ENCODE measurements at places on chromosomes 5 and 9.

DNA sequence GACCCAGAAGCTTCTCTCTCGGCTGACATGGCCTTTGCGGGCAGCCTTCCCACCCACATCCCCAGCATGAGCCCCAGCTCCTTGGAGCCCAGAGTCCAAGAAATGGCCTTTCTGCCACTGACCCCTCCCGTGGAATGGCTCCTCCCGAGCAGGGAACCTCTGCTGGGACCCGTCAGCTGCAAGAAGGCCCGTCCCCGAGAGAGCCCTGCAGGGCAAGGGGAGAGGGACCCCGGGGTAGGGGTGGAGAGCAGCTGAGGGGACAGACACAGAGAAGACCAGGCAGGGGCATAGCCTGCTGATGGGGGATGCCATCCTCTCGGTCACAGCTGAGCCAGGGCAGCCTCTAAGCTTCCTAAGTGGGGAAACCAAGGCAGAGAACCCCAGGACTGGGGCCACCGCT is 11.2 kb upstream of the NOTCH1 start:
- no peak overlapping the region for H3K4me3 ChIP-seq
- peaks cover 15% of the 10 kb centered on the region for H3K4me1 ChIP-seq
- DNase-seq, result no peak
- peaks cover 3% of the 10 kb centered on the region for H3K27me3 ChIP-seq

GRCh38 chr5:112385566-112385965 is 33.5 kb downstream of the EPB41L4A start:
- no peaks in the 10 kb centered on the region for H3K36me3 ChIP-seq
- H3K27ac ChIP-seq, result no peak overlapping the region
- H3K4me1 ChIP-seq, result no peaks in the 10 kb centered on the region
- no peaks in the 10 kb centered on the region for H3K27me3 ChIP-seq
- no peak for DNase-seq

DNA sequence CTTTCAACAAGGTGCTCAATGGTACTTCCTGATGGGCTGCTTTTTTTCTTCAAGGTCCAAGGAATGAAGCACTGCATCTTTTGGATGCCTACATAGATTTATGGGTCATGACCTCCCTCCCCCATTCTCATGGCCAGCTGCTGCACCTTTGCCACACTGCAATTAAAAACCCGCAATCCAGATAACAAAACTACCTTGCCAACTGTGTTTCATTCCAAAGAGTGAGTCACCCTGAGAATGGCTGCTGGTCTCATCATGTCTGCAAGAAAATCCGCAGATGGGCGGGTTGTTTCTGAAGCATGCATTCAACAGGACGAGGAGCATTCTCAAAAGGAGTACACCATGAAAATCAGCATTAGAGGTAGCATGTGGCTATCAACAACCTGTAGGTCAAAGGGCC is 139.8 kb downstream of the ELAVL2 start:
- H3K4me3 ChIP-seq, result no peak overlapping the region
- DNase-seq, result no peak
- H3K27ac ChIP-seq, result no peak overlapping the region

GRCh38 chr9:72926506-72926905 is 26.3 kb downstream of the ALDH1A1 start:
- H3K36me3 ChIP-seq, result no peaks in the 10 kb centered on the region
- no peaks in the 10 kb centered on the region for H3K27me3 ChIP-seq
- no peaks in the 10 kb centered on the region for H3K4me1 ChIP-seq
- H3K27ac ChIP-seq, result no peak overlapping the region
- DNase-seq, result no peak

- no peak for DNase-seq
- no peaks in the 10 kb centered on the region for H3K4me1 ChIP-seq
- no peak overlapping the region for H3K27ac ChIP-seq
- no peak overlapping the region for H3K4me3 ChIP-seq
Observed at GRCh38 chr5:134825212-134825611, 20.6 kb upstream of the C5orf24 start.

DNA sequence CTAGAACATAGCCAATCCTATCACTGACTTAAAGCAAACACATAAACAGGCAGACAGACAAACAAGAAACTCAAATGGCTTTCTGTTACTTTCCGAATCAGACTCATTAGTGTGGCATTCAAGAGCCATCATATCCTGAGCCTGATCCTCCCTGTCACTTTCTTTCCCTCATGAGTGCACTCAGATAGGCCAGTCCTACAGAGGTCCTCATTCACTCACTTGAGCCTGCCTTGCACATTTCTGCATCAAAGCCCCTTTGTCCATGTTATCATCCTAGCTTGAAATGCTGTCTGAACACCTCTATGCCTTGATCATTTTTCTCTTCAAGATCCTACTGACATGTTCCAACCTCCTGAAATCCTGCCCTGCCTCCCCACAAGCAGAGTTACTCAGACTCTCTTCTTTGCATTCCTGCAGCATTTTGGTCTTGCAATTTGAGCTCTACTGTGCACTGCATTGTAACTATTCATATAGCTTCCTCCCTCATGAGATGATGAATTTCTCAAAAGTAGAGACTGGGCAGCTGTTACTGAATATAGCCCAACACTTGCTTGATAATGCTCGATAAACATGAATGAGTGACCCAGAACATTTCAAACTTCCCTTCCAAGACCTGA is 126.9 kb downstream of the PALM2AKAP2 start:
- H3K4me1 ChIP-seq, result peaks cover 9% of the 10 kb centered on the region
- no peaks in the 10 kb centered on the region for H3K27me3 ChIP-seq
- DNase-seq, result peak; percentile 49
- no peaks in the 10 kb centered on the region for H3K36me3 ChIP-seq

DNA sequence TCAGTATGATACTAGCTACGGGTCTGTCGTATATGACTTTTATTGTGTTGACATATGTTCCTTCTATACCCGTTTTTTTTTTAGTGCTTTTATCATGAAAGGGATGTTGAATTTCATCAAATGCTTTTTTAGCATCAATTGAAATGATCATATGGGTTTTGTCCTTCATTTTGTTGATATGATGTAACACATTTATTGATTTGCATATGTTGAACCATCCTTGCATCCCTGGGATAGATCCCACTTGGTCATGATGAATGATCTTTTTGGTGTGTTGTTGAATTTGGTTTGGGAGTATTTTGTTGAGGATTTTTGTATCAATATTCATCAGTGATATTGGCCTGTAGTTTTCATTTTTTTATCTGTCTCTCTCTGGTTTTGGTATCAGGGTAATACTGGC is 50.9 kb downstream of the OSMR start:
- H3K36me3 ChIP-seq, result no peaks in the 10 kb centered on the region
- H3K4me1 ChIP-seq, result no peaks in the 10 kb centered on the region
- H3K27me3 ChIP-seq, result no peaks in the 10 kb centered on the region
- no peak for DNase-seq
- H3K4me3 ChIP-seq, result no peak overlapping the region
- H3K27ac ChIP-seq, result no peak overlapping the region

GRCh38 chr5:143164557-143164956 is 238.9 kb downstream of the NR3C1 start:
- no peaks in the 10 kb centered on the region for H3K27me3 ChIP-seq
- no peaks in the 10 kb centered on the region for H3K4me1 ChIP-seq
- H3K4me3 ChIP-seq, result no peak overlapping the region
- H3K36me3 ChIP-seq, result no peaks in the 10 kb centered on the region
- no peak overlapping the region for H3K27ac ChIP-seq

GRCh38 chr9:15155323-15155722 is 151.7 kb downstream of the TTC39B start:
- no peaks in the 10 kb centered on the region for H3K36me3 ChIP-seq
- no peaks in the 10 kb centered on the region for H3K4me1 ChIP-seq
- no peak overlapping the region for H3K27ac ChIP-seq
- H3K27me3 ChIP-seq, result no peaks in the 10 kb centered on the region

- DNase-seq, result peak; percentile 73
- H3K27me3 ChIP-seq, result no peaks in the 10 kb centered on the region
- H3K4me3 ChIP-seq, result no peak overlapping the region
- H3K36me3 ChIP-seq, result peaks cover 46% of the 10 kb centered on the region
- H3K4me1 ChIP-seq, result no peaks in the 10 kb centered on the region
Observed at GRCh38 chr5:14685757-14686156, 21.2 kb downstream of the OTULIN start.

GRCh38 chr5:43020399-43020746 is 19.7 kb downstream of the ANXA2R start:
- no peak for DNase-seq
- no peaks in the 10 kb centered on the region for H3K36me3 ChIP-seq
- H3K27me3 ChIP-seq, result peaks cover 24% of the 10 kb centered on the region
- H3K4me3 ChIP-seq, result peak overlapping the region; percentile 67

DNA sequence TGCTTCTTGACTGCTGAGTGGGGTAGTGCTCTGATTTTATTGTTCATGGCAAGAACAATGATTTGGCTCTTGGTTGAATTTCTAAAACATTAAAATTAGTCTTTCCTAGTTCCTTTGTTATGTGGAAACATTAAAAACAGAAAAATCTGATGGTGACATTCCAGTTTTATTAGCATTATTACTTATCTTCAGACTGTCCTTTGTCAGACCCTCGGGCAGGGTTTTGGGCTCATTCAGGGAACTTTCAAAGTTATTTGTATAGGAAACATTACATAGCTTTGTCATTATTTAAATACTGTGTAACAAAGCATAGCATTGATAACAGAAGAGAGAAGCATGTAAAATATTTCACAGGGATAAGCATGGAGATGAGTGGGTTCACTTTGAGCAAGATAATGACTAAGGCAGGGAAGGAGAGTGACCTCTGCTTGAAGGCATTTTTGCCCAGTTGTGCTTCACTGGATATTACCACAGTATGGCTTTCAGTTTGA is 119.9 kb downstream of the KDM4C start:
- no peaks in the 10 kb centered on the region for H3K4me1 ChIP-seq
- no peak for DNase-seq
- no peak overlapping the region for H3K27ac ChIP-seq
- H3K36me3 ChIP-seq, result peaks cover 7% of the 10 kb centered on the region

GRCh38 chr5:84565866-84566265 is 181.2 kb upstream of the EDIL3 start:
- DNase-seq, result no peak
- H3K36me3 ChIP-seq, result no peaks in the 10 kb centered on the region
- no peak overlapping the region for H3K27ac ChIP-seq
- H3K4me1 ChIP-seq, result no peaks in the 10 kb centered on the region
- no peak overlapping the region for H3K4me3 ChIP-seq
- H3K27me3 ChIP-seq, result no peaks in the 10 kb centered on the region

DNA sequence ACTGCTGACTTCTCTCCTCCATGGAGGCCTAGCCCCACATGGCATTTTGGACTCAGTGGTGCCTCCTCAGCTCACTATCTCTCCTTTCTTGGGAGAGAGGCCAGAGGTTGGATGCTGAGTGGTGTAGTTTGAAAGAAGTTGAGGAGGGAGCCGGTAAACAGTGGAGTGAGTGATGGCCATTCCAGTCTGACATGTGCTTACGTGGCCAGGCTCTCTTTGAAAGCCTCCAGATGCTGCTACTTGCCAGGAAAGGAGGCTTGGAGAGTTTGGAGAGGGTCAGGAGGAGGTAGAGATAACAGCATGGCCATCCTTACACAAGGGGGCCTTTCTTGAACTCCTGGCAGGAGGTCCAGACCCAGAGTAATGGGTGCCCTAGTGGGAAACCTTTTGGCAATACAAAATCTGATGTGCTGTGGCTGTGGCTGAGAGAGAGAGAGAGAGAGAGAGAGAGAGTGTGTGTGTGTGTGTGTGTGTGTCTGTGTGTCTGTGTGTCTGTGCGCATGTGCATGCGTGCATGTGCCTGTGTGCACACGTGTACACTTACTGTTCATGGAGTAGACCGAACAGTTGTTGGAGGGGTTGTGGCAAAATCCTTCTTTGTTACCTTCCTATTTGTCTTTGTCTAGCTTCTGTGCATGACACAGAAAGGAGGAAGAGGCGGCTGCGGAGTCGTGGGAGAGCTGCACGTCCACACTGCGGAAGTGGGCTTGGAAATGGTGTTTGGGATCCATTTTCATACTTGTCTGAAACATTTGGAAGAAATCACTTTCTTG is 37.8 kb downstream of the RALGPS1 start:
- no peaks in the 10 kb centered on the region for H3K36me3 ChIP-seq
- H3K27me3 ChIP-seq, result no peaks in the 10 kb centered on the region
- peaks cover 3% of the 10 kb centered on the region for H3K4me1 ChIP-seq
- H3K27ac ChIP-seq, result no peak overlapping the region

GRCh38 chr5:135971701-135972100 is 16.9 kb upstream of the LECT2 start:
- no peaks in the 10 kb centered on the region for H3K4me1 ChIP-seq
- no peak overlapping the region for H3K27ac ChIP-seq
- no peaks in the 10 kb centered on the region for H3K36me3 ChIP-seq
- peaks cover 10% of the 10 kb centered on the region for H3K27me3 ChIP-seq
- no peak for DNase-seq

DNA sequence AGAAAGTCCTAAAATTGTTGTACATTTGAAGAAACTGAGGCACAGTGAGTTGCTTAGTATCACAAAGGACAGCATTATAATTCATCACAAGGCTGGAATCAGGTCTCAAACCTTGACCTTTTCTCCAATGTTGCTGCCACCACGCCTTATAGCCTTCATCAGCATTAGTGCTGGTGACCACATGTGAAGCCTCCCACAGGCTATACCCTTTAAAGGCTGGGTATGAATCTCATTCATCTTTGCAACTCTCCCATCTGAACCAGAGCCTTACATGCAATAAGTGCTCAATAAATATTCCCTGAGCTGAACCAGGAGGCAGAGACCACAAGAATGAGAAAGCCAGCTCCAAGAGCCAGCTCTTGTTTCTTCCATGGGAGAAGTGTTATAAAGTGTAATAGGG is 104.7 kb downstream of the SPOCK1 start:
- no peak for DNase-seq
- H3K27ac ChIP-seq, result no peak overlapping the region
- H3K36me3 ChIP-seq, result no peaks in the 10 kb centered on the region
- no peak overlapping the region for H3K4me3 ChIP-seq

GRCh38 chr9:80867731-80868130 is 821.6 kb downstream of the TLE1 start:
- H3K36me3 ChIP-seq, result no peaks in the 10 kb centered on the region
- no peak overlapping the region for H3K27ac ChIP-seq
- no peaks in the 10 kb centered on the region for H3K4me1 ChIP-seq
- no peaks in the 10 kb centered on the region for H3K27me3 ChIP-seq
- DNase-seq, result no peak

- no peak overlapping the region for H3K4me3 ChIP-seq
- H3K4me1 ChIP-seq, result no peaks in the 10 kb centered on the region
- no peaks in the 10 kb centered on the region for H3K27me3 ChIP-seq
- DNase-seq, result no peak
- no peak overlapping the region for H3K27ac ChIP-seq
Observed at GRCh38 chr9:6565312-6565711, 80.2 kb downstream of the GLDC start.

- no peaks in the 10 kb centered on the region for H3K36me3 ChIP-seq
- H3K27ac ChIP-seq, result no peak overlapping the region
- H3K4me1 ChIP-seq, result no peaks in the 10 kb centered on the region
- H3K27me3 ChIP-seq, result no peaks in the 10 kb centered on the region
- no peak overlapping the region for H3K4me3 ChIP-seq
Observed at GRCh38 chr5:143117821-143118220, 285.7 kb downstream of the NR3C1 start.

Measured in thymus (tissue), 14 donors.